ENCODE measurements at places on chromosomes 1 and 21.

- no peak for DNase-seq
Observed at GRCh38 chr21:28906236-28906635, 86.4 kb downstream of the LTN1 start.

DNA sequence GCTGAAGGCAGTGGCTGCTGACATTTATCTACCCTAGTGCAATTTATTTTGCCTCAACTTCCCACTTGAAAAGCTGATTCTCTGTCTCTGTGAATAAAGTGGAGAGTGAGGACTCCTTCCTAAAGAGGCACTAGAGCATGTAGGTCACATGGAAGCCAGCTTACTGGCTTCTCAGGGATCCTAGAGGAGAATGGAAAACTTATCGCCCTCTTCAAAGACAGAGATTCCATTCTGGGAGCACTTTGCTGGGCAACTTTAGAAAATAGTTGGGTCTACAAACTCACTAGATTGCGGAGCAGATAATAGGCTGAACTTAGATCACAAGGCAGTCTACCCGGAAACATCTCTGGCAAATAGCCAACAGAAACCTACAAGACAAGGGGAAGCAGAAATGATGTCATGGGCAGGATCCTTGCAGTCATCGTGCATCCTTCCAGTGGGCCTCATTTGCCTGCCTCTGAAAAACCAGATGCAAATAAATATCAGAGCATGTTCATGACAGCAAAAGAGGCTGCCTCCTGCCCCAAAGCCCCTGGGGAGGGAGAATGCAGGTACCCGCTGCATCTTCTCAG is 104.8 kb upstream of the BARHL2 start:
- no peak for DNase-seq

DNA sequence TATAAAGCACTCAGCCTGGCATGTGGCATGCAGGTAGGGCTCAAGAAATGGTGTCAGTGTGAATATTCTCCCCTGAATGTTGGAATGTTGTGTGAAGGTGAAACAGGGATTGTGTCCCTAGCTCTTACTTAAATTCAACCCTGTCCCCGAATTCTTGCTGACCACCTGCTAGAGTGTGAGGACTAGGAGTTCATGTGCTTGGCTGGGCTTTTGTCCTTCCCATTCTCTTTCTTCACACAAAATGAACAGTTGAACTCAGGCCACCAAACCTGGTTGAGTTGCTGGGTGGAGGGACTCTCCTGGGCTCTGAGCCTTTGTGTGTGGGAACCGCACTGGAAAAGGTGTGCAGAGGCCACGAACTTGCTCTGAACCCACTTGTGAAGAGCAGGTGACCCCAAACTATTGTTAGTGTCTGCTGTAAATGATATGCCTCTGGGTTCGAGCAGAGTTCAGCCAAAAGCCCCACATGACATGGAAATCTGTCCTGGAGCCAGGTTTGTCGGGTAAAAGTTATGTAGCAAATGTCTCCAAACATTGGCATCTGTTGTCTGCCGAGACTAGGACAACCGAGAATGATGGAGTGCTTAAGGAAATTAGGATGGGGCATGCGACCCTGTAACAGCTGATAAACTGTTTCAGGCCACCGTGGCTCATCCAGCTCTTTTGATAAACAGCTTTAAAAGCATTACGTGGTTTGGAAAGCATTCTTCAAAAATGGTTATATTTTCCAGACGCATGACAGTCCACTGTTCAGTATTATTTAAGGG is 144.2 kb downstream of the DHRS3 start:
- no peak for DNase-seq

- DNase-seq, result no peak
Observed at GRCh38 chr1:112704391-112704933, 2.5 kb downstream of the RHOC start.

GRCh38 chr1:68196676-68197075 is 35.6 kb downstream of the WLS start:
- no peak for DNase-seq

DNA sequence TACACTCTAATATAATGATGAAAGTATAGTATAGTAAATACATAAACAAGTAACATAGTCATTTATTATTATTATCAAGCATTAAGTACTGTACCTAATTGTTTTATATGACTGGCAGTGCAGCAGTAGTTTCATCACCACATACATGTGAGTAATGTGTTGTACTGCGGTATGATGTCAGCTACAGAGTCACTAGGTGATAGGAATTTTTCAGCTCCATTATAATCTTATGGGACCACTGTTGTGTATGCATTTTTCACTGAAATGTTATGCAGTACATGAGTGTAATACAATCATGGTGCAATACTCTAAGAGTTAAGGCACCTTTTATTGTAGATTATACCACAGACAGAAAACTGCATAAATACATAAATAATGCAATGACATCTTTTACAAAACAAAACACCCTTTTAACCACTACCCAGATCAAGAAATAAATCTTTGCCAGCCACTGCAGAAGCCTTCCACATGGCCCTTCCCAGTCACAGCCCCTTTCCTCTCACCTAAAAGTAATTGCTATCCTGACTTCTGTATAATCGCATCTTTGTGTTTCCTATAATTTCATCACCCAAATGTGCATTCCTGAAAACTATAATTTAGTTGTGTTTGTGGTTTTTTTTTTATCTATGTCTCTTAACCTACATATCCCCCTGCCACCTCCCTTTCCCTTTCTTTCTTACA is 16.3 kb downstream of the ABCD3 start:
- no peak for DNase-seq

DNA sequence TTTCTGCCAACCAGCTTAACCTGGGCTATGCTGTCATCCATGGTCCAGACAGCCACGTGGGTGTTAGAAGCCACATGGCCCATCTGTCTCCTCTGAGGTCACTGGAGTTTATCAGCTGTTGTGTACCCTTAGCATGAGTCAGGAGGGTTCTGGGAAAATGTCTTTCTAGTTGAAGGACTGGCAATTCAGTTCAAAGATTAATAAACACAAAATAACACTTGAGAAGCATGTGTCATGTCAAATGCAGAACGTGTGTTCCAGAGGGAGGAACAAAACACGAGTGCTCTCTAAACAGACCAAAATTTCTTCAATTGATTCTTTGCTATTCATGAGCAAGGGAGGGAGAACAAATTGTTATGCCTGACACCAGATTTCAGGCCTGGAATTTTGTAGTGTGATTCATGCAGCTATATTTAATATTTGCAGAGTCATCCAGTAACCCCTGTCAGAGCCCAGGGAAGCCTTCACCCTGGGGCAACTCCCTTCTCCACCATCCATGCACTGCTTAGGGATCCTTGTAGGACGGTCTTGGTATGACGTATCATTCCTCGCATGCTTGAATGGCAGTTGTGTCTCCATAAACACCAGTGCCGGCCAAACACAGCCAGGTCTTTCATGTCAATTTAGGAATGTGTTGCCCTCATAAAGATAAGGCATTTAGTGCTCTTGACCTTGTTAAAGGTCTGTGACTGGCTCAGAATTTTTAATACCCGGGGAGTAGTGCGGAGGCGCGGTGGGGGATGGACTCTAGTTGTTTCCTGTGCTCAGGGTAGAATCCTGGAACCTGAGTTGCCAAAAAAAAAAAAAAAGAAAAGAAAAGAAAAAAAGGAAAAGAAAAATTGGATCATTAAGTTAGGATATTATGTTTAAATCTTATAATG is 27.7 kb upstream of the DYRK1A start:
- DNase-seq, result no peak

Data from left hindlimb (tissue), 1 donor.